ENCODE measurements at places on chromosomes 4 and X.

- no peak for DNase-seq
Measured at GRCh38 chr4:70619778-70620177, 8.8 kb upstream of the ENAM start.

DNA sequence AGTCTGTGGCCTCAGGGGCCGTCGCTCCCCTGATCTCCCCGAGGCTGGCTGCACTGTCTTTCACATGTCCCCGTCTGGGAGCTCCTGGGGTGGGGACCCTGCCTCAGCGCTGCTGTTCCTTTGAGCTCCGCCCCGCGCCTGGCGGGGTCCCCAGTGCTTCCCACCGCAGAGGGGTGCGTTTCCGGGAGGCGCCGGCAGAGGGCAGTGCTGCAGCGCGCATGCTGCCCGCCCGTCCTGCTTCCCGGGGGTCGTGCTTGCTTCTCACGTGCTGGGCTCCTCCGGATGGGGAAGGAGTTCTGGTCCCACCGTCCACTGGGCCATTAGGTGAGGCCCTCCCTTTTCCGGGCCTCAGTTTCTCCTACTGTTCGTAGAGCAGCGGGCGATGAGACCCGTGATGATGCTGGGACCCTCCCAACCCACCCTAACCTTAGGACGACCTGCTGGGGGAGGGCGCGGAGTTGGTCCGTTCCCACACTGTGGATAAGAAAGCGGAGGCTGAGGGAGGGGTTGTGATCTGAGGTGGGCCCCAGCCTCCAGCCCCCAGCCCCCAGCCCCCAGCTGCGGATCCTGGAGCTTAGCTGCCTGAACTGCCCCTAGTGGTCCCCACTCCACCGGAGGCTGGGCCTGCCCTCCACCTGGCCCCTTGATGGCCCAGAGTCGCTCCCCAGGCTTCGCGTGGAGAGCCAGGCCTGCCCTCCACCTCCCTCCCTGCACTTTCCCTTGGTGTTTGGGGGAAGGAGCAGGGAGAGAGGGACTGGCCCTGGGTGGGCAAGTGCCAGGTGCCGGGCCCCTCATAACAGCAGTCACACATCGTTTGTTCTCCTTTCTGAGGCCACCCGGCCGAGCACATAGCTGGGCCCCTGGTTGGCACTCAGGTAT lies 15.3 kb downstream of the CPZ start:
- no peak for DNase-seq

GRCh38 chr4:42855779-42856178 lies 36.7 kb upstream of the GRXCR1 start:
- no peak for DNase-seq

DNA sequence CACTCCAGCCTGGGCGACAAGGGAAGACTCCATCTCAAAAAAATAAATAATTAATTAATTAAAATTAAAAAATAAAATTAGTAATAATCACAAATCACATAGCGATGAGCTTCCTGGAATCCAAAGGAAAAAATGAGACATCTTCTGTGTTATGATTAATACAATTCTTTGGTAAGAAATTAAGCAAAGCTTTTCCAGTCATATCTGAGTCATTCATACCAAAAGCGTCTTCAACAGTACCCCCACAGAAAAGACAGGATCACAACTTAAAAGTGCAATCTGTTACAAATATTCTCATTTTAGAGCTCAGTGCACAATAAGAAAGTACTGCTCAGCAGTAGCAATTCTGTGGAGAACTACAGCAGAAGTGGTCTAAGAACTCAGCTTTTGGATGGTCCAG lies 168.5 kb upstream of the MXRA5 start:
- DNase-seq: no peak

GRCh38 chrX:70504772-70505450 lies 60.3 kb downstream of the DLG3 start:
- no peak for DNase-seq

DNA sequence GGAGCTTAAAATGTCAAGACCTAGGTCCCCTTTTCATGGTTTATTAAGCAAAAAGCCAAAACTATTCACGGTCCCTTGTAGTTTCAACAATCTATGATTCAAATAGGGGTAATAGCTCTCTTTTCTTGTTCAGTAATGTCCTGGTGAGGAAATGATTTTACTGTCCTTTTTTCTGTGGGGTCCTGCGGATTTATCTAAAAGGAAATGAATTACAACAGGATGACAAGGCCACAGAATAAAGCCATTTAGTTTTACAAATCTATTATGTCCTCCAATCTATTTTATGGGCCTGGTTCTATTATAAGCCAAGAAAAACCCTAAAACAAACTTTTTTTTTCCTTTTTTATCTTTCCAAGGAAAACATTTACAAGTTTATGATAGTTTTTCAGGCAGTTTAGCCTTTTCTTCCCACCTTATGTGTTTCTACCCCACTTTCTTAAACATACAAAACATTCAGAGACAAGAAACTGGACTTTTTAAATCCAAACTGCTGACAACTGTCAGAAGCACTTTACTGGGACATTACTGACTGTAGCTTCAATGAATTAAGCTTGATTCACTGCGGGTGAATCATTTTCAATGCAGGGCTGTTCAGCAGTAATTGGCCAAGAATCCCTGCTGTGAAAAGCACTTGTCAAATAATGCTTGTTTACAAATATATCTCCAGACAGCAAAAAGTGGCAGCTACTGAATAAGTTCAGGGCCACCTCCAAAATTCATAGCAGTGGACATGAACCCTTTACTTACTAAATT lies 4.3 kb downstream of the EPHA5 start:
- no peak for DNase-seq

- no peak for DNase-seq
Measured at GRCh38 chr4:55386073-55386472, 9.7 kb upstream of the TMEM165 start.

DNA sequence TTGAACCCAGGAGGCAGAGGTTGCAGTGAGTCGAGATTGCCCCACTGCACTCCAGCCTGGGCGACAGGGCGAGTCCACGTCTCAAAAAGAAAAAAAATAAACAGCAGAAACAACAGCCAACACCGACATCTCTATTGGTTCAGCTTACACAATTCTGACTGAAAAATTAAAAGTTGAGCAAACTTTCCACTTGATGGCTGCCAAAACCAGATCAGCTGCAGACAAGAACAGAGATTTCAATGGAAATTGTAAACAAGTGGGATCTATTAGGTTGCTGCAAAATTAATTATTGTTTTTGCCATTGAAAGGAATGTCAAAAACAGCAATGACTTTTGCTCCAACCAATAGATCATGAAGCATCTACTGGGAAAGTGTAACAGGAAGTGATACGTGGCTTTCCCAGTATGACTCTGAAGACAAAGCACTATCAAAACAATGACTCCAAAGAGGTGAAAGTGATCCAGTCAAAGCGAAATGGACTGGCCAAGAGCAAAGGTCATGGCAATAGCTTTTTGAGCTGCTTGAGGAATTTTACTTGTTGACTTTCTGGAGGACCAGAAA lies 26.3 kb downstream of the UPF3B start:
- no peak for DNase-seq

DNA sequence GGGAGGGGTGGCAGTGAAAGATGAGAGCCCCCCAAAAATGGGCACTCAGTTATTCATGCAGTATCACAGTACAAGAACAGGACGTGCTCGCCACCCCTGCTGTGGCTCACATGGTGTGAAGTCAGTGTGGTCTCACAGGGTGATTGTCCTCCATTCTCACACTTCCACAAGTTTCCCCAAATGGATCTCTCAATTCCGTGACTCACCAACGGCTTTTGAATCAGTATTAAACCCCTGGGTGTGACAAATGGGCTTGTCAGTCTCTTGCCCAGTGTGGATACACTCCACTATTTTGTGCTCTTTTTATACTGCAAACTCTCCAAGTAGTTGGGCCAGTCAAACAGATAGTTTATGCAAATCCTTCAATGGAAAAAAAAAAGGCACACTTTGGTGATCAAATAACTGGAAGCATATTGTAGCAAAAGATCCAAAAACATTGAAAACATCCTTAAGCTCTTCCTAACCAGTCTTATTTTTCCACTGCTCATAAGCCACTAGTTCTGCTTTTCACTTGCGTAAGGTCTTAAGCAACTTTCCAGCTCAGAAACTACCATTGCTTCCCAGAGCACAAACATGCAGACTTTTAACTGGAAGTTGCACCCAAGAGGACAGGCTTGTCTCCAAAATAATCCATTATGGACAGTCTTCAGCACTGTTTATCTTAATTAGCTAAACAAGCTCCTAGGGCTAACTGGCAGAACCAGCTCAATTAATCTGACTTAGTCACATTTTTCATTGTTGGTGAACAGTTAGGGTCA lies 365.7 kb downstream of the PPP3CA start:
- DNase-seq: no peak
